Thyroid gland (tissue), 4 donors: ENCODE measurements at places on chromosomes 11 and 22. TPM values are rescaled to one million over a fixed set of nuclear protein-coding genes. Genes with fewer than 3 reads are reported as not detected.

Gene C11orf97
- total RNA-seq, result not detected

Gene DDX25
- total RNA-seq, result 3.8 TPM

Gene RCOR2
- not detected for total RNA-seq

Gene NEFH
- total RNA-seq, result 0.33 TPM

Gene PATE2
- total RNA-seq, result not detected

Gene OR4A16
- not detected for total RNA-seq

Gene PRR33
- total RNA-seq, result not detected

DNA sequence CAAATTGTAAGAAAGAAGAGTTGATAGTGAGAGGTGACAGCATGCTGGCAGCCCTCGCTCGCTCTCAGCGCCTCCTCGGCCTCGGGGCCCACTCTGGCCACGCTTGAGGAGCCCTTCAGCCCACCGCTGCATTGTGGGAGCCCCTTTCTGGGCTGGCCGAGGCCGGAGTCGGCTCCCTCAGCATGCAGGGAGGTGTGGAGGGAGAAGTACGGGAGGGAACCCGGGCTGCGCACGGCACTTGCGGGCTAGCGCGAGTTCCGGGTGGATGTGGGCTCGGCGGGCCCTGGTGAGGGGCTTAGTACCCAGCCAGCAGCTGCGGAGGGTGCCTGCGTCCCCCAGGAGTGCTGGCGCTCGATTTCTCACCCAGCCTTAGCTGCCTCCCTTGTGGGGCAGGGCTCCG lies 539.7 kb upstream of the CCDC179 start:
- no peaks in the 10 kb centered on the region for H3K4me1 ChIP-seq
- H3K4me3 ChIP-seq, result no peak overlapping the region
- no peaks in the 10 kb centered on the region for H3K27me3 ChIP-seq
- DNase-seq, result no peak

- peaks cover 7% of the 10 kb centered on the region for H3K36me3 ChIP-seq
- peak overlapping the region; percentile 39 for H3K4me3 ChIP-seq
- peak; percentile 47 for DNase-seq
- H3K27ac ChIP-seq, result peak overlapping the region; percentile 95
- H3K4me1 ChIP-seq, result peaks cover 48% of the 10 kb centered on the region
These were observed 39.8 kb downstream of the IL18BP start for GRCh38 chr11:72038491-72038890.

DNA sequence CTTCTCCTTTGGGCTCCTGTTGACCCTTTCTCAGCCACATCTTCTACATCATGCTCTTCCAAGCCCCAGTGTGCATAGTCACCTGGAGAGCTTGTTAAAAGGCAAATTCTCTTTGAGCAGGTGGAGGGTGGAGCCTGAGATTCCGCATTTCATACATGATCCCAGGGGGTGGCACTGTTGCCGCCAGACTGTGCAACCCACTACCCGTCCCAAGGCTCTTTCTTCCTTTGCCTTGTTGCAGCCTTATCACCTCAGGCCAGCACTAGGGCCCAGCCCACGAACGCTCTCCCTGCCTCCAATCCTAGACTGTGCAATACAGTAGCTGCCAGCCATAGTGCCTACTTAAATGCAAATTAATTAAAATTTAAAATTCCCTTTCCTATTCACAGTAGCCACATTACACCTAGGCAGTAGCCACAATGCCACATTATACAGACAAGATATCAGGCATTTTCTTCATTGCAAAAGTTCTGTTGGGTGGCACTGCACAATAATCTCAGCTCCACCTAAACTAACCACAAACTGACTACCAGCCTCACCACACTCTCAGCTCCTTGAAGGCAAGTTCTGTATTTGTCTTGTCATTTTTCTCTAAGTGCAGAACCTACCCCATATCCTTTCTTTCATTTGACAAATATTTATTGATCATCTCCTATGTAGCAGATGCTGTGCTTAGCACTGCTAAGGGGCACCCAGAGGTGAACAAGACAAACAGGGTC lies 4.6 kb upstream of the KCNJ5 start:
- H3K4me1 ChIP-seq, result peaks cover 10% of the 10 kb centered on the region
- no peaks in the 10 kb centered on the region for H3K36me3 ChIP-seq
- no peak for DNase-seq
- no peak overlapping the region for H3K4me3 ChIP-seq
- H3K27me3 ChIP-seq, result no peaks in the 10 kb centered on the region
- no peak overlapping the region for H3K27ac ChIP-seq

- H3K36me3 ChIP-seq, result no peaks in the 10 kb centered on the region
- H3K4me1 ChIP-seq, result peaks cover 6% of the 10 kb centered on the region
- DNase-seq, result peak; percentile 70
- no peak overlapping the region for H3K27ac ChIP-seq
These were observed 16.4 kb upstream of the FLRT1 start for GRCh38 chr11:64019106-64020037.

- DNase-seq, result no peak
- no peaks in the 10 kb centered on the region for H3K27me3 ChIP-seq
- no peak overlapping the region for H3K4me3 ChIP-seq
- H3K4me1 ChIP-seq, result no peaks in the 10 kb centered on the region
- H3K27ac ChIP-seq, result no peak overlapping the region
- peaks cover 44% of the 10 kb centered on the region for H3K36me3 ChIP-seq
These were observed 23.5 kb downstream of the PITPNB start for GRCh38 chr22:27895600-27895999.

- H3K4me3 ChIP-seq, result no peak overlapping the region
- no peak for DNase-seq
- H3K27ac ChIP-seq, result no peak overlapping the region
- no peaks in the 10 kb centered on the region for H3K27me3 ChIP-seq
- no peaks in the 10 kb centered on the region for H3K36me3 ChIP-seq
These were observed 7.1 kb upstream of the SCGB2A1 start for GRCh38 chr11:62201376-62201775.

DNA sequence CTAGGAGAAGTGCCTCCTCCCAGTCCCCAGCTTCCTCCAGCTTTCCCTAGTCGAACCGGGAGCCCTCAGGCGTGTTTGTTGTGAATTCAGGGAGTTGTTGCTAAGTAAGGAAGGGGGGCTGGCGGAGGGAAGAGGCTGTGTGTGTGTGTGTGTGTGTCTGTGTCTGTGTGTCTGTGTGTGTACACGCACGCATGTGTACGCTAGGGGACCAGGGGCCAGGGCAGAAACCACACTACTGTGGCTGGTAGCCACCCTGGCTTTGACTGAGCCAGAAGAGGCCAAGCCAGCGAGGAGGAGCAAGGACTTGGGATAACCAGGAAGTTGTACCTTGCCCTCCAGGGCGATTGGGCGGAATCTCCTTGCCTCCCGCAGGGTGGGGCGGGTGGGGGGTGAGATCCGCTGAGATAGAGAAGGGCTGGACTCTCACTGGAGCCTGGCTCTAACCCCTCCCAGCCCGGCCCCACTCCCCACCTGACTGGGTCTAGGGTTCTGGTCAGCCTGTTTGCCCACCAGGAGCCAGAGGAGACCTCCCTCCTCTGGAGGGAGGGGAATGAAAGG lies 7.5 kb downstream of the BCL9L start:
- H3K4me3 ChIP-seq, result no peak overlapping the region
- peak overlapping the region; percentile 97 for H3K27ac ChIP-seq
- H3K36me3 ChIP-seq, result no peaks in the 10 kb centered on the region
- H3K4me1 ChIP-seq, result peaks cover 100% of the 10 kb centered on the region
- no peaks in the 10 kb centered on the region for H3K27me3 ChIP-seq

DNA sequence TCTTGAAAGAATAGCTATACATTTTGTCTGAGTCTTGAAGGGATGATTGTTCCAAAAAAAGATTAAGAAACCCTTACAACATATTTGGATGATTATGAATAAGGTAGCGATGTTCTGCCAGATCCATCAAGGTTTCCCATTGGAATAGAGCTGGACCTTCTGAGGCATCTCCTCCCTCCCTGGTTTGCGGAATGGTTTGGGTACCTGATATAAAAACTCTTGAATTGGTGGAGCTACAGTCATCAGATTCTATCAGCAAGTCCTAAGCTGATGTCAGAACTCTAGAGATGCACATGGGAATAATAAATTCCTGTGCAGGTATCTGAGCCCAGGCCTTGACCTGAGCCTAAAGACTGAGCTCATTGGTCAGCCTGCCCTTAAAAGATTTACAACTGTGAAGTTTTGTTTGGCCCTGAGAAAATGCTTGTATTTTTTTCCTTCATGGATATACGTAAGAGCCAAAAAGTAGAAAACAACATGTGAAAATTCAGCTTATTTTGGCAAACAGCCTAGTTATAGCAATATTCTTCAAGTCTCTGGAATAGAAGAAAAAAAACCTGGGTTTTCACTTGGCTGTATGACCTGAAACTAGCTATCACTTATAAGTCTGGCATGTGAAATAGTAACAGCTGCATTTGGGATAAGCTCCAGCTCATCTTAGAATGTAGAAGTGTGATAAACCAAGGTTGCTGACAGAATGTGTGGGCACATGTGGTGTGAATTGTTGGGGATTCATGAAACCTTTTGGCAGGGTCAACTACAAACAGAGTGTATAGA lies 265.7 kb upstream of the CTSC start:
- no peaks in the 10 kb centered on the region for H3K36me3 ChIP-seq
- no peaks in the 10 kb centered on the region for H3K4me1 ChIP-seq
- H3K27me3 ChIP-seq, result no peaks in the 10 kb centered on the region
- DNase-seq, result no peak
- H3K4me3 ChIP-seq, result no peak overlapping the region

DNA sequence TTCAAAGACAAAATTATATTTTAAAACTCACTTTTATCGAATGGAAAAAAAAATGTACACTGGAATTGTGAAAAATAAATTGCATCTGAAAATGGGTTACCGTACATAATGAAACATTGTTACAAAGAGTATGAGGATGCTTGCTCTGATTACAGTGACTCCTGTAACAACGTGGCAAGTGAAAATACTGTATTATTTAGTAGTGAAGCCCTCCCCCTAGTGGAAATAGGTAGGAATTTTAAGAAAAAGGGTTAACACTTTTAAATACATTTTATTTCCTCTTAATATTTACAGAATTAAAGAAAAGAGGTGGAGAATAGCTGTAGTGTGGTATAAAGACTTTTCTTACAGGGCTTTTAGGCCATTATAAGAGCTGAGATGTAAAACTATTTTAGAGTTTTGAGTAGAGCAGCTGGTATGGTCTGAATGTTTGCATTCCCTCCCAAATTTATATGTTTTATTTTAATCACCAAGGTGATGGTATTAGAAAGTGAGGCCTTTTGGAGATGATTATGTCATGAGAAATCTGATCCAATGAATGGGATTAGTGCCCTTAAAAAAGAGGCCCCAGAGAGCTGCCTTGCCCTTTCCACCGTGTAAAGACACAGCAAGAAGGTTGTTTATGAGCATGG lies 25.2 kb downstream of the FAM76B start:
- H3K4me1 ChIP-seq, result no peaks in the 10 kb centered on the region
- no peak for DNase-seq
- H3K27me3 ChIP-seq, result no peaks in the 10 kb centered on the region
- no peak overlapping the region for H3K27ac ChIP-seq
- no peaks in the 10 kb centered on the region for H3K36me3 ChIP-seq

- H3K4me1 ChIP-seq, result peaks cover 3% of the 10 kb centered on the region
- no peaks in the 10 kb centered on the region for H3K36me3 ChIP-seq
- H3K27me3 ChIP-seq, result no peaks in the 10 kb centered on the region
- no peak overlapping the region for H3K4me3 ChIP-seq
These were observed 48.8 kb upstream of the PICALM start for GRCh38 chr11:86117712-86118063.

GRCh38 chr11:109088086-109088485 lies 333.9 kb upstream of the C11orf87 start:
- no peak overlapping the region for H3K27ac ChIP-seq
- no peaks in the 10 kb centered on the region for H3K27me3 ChIP-seq
- H3K36me3 ChIP-seq, result no peaks in the 10 kb centered on the region
- no peak for DNase-seq
- H3K4me3 ChIP-seq, result no peak overlapping the region
- no peaks in the 10 kb centered on the region for H3K4me1 ChIP-seq

GRCh38 chr11:47306484-47306844 lies 36.5 kb downstream of the MADD start:
- no peak for DNase-seq
- H3K27me3 ChIP-seq, result no peaks in the 10 kb centered on the region
- peaks cover 16% of the 10 kb centered on the region for H3K4me1 ChIP-seq
- peak overlapping the region; percentile 43 for H3K27ac ChIP-seq
- H3K4me3 ChIP-seq, result no peak overlapping the region
